Osteocyte (in vitro differentiated cells): ENCODE measurements at places on chromosomes 11 and 22. TPM values are rescaled to one million over a fixed set of nuclear protein-coding genes. Genes with fewer than 3 reads are reported as not detected.

- no peak overlapping the region for H3K27ac ChIP-seq
- DNase-seq: no peak
- H3K4me1 ChIP-seq: peaks cover 10% of the 10 kb centered on the region
- no peak overlapping the region for H3K4me3 ChIP-seq
- peaks cover 47% of the 10 kb centered on the region for H3K27me3 ChIP-seq
These were observed 827 bp downstream of the GSC2 start for GRCh38 chr22:19149047-19149883.

GRCh38 chr11:27842290-27842689 is 142.0 kb upstream of the BDNF start:
- H3K27ac ChIP-seq: no peak overlapping the region
- no peaks in the 10 kb centered on the region for H3K36me3 ChIP-seq
- no peaks in the 10 kb centered on the region for H3K27me3 ChIP-seq
- H3K4me3 ChIP-seq: no peak overlapping the region
- H3K4me1 ChIP-seq: peaks cover 4% of the 10 kb centered on the region

DNA sequence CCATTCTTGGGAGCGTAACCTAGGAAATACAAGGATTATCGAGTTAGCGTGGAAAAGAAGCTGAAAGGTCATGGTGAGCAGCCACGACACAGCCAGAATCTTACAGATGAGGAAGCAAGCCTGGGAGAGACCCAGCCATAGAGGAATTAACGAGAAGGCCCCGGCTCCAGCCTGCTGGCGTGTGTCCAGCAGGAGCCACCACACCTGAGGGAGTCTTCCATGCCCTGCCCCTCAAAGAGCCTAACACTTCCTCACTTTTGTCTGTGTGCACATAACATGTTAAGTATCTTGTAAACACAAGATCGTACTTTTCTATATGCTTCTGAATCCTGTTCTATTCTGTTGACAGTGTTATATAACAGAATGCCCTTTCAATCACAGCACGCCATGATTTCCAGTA is 18.1 kb downstream of the CECR2 start:
- no peaks in the 10 kb centered on the region for H3K4me1 ChIP-seq
- no peak for DNase-seq
- H3K36me3 ChIP-seq: no peaks in the 10 kb centered on the region
- H3K4me3 ChIP-seq: no peak overlapping the region
- H3K27me3 ChIP-seq: no peaks in the 10 kb centered on the region

DNA sequence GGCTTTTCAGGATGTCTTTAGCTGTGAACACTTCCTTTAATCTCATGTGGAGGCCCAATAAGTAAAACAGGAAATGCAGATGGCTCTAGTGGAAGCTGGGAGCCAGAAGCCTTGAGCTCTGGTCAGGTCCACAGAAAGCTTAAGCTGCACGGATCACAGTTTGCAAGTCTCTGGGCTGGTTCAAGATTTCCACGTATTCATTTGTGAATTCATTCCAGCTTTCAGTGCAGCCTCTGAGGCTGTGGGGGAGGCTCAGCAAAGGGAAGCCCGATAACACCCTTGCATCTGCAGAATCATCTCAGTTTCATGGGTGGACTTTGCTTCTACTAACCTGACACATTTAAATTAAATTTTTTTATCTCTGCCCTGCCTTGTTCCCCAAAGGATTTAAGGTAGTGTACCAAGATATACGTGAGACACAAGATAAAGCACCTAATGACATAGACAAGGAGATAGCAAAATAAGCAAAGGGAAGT is 65.6 kb downstream of the ISX start:
- H3K27me3 ChIP-seq: peaks cover 15% of the 10 kb centered on the region
- H3K27ac ChIP-seq: no peak overlapping the region
- H3K4me3 ChIP-seq: no peak overlapping the region
- no peak for DNase-seq
- no peaks in the 10 kb centered on the region for H3K36me3 ChIP-seq

GRCh38 chr11:16737818-16738192 is 642 bp upstream of the C11orf58 start:
- H3K27me3 ChIP-seq: peaks cover 2% of the 10 kb centered on the region
- H3K4me3 ChIP-seq: no peak overlapping the region
- peaks cover 7% of the 10 kb centered on the region for H3K36me3 ChIP-seq
- DNase-seq: no peak
- peaks cover 18% of the 10 kb centered on the region for H3K4me1 ChIP-seq
- peak overlapping the region; percentile 58 for H3K27ac ChIP-seq

- H3K27ac ChIP-seq: no peak overlapping the region
- H3K4me1 ChIP-seq: no peaks in the 10 kb centered on the region
- H3K27me3 ChIP-seq: no peaks in the 10 kb centered on the region
- no peaks in the 10 kb centered on the region for H3K36me3 ChIP-seq
These were observed 374.6 kb upstream of the LUZP2 start for GRCh38 chr11:24122291-24122690.

GRCh38 chr22:41834005-41834944 is 1.4 kb downstream of the SREBF2 start:
- peak overlapping the region; percentile 90 for H3K27ac ChIP-seq
- peak overlapping the region; percentile 94 for H3K4me3 ChIP-seq
- peaks cover 20% of the 10 kb centered on the region for H3K36me3 ChIP-seq

GRCh38 chr22:17243524-17243923 is 24.3 kb upstream of the ADA2 start:
- H3K27ac ChIP-seq: no peak overlapping the region
- H3K27me3 ChIP-seq: no peaks in the 10 kb centered on the region
- H3K4me3 ChIP-seq: no peak overlapping the region
- H3K4me1 ChIP-seq: no peaks in the 10 kb centered on the region
- H3K36me3 ChIP-seq: no peaks in the 10 kb centered on the region

DNA sequence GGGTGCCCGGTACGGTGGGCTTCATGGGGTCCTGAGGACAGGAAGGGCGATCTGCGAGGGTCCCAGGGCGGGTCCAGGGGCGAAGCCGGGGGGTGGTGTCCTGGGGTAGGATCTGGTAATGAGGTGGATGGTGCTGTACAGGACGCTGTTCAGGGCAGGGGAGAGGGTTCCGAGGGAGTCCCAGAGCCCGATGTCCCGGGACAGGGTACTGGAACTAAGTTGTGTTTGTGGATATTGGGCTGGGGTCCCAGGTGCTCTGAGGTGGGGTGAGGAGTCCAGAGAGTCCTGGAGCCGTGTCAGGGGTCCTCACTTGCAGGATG is 426 bp downstream of the LZTR1 start:
- DNase-seq: no peak
- H3K27me3 ChIP-seq: no peaks in the 10 kb centered on the region
- H3K36me3 ChIP-seq: peaks cover 14% of the 10 kb centered on the region
- H3K4me3 ChIP-seq: peak overlapping the region; percentile 100
- H3K4me1 ChIP-seq: peaks cover 28% of the 10 kb centered on the region

WNT7B gene
- 2.3 and 2.7 TPM in 2 replicates for total RNA-seq

- no peak overlapping the region for H3K27ac ChIP-seq
- H3K27me3 ChIP-seq: peaks cover 6% of the 10 kb centered on the region
- no peaks in the 10 kb centered on the region for H3K4me1 ChIP-seq
These were observed 655.6 kb downstream of the ETS1 start for GRCh38 chr11:127931803-127932202.

GRCh38 chr22:31957970-31958594 is 13.7 kb downstream of the YWHAH start:
- no peaks in the 10 kb centered on the region for H3K27me3 ChIP-seq
- H3K36me3 ChIP-seq: peaks cover 31% of the 10 kb centered on the region
- DNase-seq: no peak
- H3K4me1 ChIP-seq: peaks cover 20% of the 10 kb centered on the region

GRCh38 chr11:134901955-134902918 is 490.2 kb upstream of the B3GAT1 start:
- H3K27ac ChIP-seq: no peak overlapping the region
- peaks cover 3% of the 10 kb centered on the region for H3K4me1 ChIP-seq
- H3K27me3 ChIP-seq: peaks cover 27% of the 10 kb centered on the region
- H3K4me3 ChIP-seq: no peak overlapping the region

GRCh38 chr22:41891407-41891806 is 23.5 kb downstream of the SHISA8 start:
- H3K27me3 ChIP-seq: no peaks in the 10 kb centered on the region
- no peak for DNase-seq
- no peak overlapping the region for H3K27ac ChIP-seq
- peaks cover 47% of the 10 kb centered on the region for H3K36me3 ChIP-seq
- no peak overlapping the region for H3K4me3 ChIP-seq
- H3K4me1 ChIP-seq: no peaks in the 10 kb centered on the region

DNA sequence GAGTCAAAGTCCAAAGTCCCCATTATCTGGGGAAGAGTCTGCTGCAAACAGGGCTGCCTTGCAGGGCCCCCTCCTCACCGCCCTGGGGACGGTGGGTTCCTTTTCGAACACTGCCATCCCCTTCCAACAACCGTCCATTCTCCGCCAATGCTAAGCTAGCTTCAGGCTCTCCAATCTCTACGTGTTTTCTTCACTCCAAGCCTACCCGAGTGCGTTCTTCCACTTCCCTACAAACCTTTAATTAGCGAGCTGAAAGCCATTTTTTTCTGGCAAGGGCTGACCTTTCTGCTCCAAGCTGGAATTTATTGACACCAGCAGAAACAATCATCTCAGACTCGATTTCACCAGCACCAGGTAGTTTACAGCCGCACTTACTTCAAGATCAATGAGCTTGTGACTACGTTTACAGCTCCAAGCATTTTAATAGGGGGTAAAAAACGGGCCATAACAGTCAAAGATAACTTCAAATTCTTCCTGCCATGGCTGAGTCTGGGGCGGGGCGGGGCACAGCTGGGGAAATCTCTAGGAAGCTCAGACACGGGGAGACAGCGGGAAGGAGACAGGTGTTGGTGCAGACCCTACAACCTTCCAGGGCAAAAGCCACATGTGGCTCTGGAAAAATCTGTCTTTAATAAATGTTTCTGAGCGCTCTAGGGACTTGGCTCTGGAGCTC is 82.2 kb downstream of the PHF21B start:
- no peak overlapping the region for H3K27ac ChIP-seq
- H3K4me3 ChIP-seq: no peak overlapping the region
- no peak for DNase-seq
- H3K36me3 ChIP-seq: no peaks in the 10 kb centered on the region

DNA sequence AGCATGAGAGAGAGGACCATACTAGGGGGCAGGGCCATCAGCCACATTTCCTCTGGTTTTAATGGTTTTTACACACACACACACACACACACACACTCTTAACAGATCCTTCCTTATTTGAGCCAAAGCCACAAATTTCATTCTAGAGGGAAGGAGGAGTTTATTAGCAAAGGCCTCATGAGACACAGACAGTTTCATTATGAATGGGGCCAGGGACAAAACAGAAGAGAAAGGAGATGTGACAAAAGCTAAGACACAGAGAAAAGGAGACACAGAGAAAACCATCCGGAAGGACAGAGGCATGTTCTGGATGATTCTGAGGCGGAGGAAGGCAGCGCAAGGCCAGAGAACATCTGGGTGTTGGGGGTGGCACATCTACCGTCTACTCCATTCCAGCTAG is 32.2 kb upstream of the ARFGAP3 start:
- H3K27me3 ChIP-seq: no peaks in the 10 kb centered on the region
- no peaks in the 10 kb centered on the region for H3K4me1 ChIP-seq
- H3K36me3 ChIP-seq: peaks cover 23% of the 10 kb centered on the region
- no peak overlapping the region for H3K27ac ChIP-seq
- DNase-seq: no peak

SCUBE2 gene
- 1.9 and 3.3 TPM in 2 replicates for total RNA-seq

- H3K36me3 ChIP-seq: no peaks in the 10 kb centered on the region
- no peak overlapping the region for H3K27ac ChIP-seq
- no peak for DNase-seq
- H3K27me3 ChIP-seq: no peaks in the 10 kb centered on the region
- no peak overlapping the region for H3K4me3 ChIP-seq
These were observed 28.0 kb upstream of the FCHSD2 start for GRCh38 chr11:73170140-73170539.

DNA sequence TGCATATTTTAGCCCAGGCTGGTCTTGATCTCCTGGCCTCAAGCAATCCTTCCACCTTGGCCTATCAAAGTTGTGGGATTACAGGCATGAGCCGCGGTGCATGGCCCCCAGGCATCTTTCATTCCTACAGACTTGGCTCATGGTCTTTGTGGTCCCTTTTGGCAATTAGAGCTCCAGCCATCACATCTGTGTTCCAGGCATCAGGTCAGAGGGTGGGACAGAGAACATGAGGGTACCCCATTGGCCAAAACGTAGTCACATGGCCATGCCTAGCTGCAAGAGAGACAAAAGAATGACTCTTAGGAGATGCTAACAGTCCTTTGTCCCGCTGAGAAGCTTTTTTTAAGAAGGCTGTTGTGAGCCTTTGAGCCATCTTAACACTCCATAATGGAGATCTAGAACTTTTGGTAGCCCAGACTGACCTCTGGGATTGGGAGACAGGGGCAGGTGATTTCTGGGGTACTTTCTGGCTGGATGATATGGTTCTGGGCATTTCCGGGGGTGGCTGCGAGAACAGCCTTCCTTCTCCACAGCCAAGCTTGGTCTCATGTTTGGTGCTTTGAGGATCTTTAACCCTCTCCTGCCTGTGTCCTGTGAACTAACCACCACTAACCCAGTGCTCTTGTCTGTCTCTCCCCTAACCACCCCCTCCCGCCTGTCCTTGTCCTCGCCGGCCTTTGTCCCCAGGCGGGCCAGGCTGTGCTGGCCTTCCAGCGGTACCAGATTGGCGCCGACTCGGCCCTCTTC is 18.4 kb upstream of the TAB1 start:
- H3K4me1 ChIP-seq: peaks cover 3% of the 10 kb centered on the region
- H3K27ac ChIP-seq: no peak overlapping the region
- H3K36me3 ChIP-seq: peaks cover 7% of the 10 kb centered on the region
- no peak overlapping the region for H3K4me3 ChIP-seq
- H3K27me3 ChIP-seq: no peaks in the 10 kb centered on the region

DNA sequence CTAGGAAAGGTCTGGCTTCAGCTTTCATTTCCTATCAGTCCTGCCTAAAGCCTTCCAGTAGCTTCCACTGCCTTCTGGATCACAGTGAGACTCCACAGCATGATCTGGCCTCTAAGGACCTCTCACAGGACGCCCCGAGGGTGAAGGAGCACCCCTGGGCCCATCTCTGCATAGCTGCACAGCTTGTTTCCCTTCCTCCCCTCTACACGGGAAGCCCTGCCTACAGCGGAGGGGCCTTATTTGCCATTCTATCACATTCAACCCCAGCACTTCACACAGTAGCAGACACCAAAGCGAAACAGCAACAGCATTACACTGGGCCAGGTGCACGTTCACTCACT is 162.3 kb upstream of the GRK3 start:
- no peaks in the 10 kb centered on the region for H3K36me3 ChIP-seq
- H3K27me3 ChIP-seq: no peaks in the 10 kb centered on the region

GRCh38 chr11:104841973-104842525 is 56.2 kb downstream of the CASP12 start:
- no peaks in the 10 kb centered on the region for H3K27me3 ChIP-seq
- H3K27ac ChIP-seq: no peak overlapping the region
- H3K36me3 ChIP-seq: peaks cover 2% of the 10 kb centered on the region
- DNase-seq: no peak
- H3K4me1 ChIP-seq: no peaks in the 10 kb centered on the region

DNA sequence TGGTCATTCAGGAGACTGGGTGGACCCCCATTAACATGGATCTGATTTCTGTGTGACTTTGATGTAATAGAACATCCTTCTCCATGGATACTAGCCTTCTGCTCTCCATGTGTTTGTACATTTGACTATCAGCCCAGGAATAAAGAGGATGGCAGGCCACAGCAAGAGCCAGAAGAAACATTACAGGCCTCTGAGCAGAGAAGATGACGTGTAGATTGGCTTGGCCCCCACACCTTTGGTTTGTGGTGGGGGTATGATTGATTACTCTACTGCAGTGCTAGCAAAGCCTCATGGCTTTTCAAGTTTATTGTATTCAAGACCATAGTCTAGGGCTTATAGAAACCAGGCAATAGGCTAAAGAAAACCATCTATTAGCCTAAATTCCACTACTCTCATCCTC is 77.0 kb downstream of the GRAMD1B start:
- H3K27ac ChIP-seq: no peak overlapping the region
- H3K4me3 ChIP-seq: no peak overlapping the region
- H3K36me3 ChIP-seq: no peaks in the 10 kb centered on the region
- H3K4me1 ChIP-seq: peaks cover 7% of the 10 kb centered on the region

- DNase-seq: no peak
- H3K27me3 ChIP-seq: peaks cover 41% of the 10 kb centered on the region
- H3K27ac ChIP-seq: no peak overlapping the region
- H3K4me1 ChIP-seq: no peaks in the 10 kb centered on the region
These were observed 72.4 kb upstream of the VSTM5 start for GRCh38 chr11:93922830-93923229.
